ENCODE measurements at places on chromosomes 3 and 15.

DNA sequence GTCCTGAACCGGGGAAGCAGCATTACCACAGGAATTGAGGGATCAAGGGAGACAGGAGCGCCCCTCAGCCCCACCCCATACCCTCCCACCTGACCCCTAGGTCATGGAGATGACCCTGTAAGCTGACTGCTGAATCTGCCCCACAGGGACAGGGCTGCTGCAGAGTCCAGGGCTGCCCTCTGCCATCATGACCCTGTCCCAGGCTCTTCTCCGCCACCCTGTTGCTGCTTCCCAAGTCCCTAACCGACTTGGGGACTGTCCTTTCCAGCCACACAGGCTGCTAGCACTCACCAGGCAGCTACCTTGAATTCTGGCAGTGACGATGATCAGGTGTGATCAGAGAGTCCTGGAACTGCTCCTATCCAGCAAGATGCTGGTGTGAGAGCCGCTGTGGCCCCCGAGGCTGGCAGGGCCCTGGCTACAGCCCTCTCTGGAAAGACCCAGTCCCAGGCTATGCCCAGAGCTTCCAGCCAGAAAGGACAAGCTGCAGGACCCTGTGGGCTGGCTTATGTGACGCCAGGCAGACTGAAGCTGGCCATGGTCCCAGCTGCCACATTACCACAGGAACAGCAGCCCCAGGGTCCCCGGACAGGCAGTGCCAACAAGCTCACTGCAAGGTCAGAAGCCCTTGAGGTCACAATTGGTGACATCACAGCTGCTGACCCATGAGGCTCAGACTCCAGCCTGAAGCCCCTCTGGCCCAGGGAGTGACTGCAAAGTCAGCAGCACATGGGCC, at the start of gene C3orf22:
Gene C3orf22, minus strand, starts transcription at position 597 of the 736 bp plus-strand sequence. CDS start 5,542 bp downstream, outside the sequence.
- no peak for DNase-seq

DNA sequence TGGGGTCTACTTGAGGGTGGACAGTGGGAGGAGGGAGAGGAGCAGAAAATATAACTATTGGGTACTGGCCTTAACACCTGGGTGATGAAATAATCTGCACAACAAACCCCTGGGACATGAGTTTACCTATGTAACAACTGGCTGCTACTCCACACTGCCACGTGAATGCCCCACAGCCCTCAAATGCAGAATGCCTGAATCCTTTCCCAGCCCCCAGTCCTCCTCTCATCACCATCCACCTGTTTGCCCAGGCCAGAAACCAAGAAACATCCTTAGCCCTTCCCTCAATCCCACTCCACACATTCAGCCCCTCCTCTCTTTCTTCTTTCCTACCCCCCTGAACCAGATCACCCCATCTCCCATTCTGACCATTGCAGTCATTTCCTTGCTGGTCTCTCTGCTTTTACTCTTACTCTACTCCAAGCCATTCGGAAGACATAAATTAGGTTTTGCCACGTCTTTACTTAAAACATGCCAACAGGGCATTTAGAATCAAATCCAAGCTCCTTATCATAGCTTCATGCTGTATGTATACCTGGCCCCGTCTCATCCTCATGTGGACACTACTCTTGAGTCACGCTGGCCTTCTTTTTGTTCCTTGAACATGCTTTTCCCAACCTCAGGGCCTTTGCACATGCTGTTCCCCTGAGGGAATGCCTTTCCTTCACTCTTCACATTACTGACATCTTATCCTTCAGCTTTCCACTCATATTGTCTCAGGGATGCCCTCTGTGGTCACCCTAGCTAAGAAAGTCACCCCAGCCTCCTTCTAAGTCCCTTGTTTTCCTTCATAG, 137.5 kb upstream of the ABHD17C start:
- no peak for DNase-seq

GRCh38 chr3:13845806-13846205, 34.1 kb downstream of the WNT7A start:
- DNase-seq: no peak

GRCh38 chr3:11915621-11916424, 69.1 kb upstream of the TAMM41 start:
- DNase-seq: no peak

DNA sequence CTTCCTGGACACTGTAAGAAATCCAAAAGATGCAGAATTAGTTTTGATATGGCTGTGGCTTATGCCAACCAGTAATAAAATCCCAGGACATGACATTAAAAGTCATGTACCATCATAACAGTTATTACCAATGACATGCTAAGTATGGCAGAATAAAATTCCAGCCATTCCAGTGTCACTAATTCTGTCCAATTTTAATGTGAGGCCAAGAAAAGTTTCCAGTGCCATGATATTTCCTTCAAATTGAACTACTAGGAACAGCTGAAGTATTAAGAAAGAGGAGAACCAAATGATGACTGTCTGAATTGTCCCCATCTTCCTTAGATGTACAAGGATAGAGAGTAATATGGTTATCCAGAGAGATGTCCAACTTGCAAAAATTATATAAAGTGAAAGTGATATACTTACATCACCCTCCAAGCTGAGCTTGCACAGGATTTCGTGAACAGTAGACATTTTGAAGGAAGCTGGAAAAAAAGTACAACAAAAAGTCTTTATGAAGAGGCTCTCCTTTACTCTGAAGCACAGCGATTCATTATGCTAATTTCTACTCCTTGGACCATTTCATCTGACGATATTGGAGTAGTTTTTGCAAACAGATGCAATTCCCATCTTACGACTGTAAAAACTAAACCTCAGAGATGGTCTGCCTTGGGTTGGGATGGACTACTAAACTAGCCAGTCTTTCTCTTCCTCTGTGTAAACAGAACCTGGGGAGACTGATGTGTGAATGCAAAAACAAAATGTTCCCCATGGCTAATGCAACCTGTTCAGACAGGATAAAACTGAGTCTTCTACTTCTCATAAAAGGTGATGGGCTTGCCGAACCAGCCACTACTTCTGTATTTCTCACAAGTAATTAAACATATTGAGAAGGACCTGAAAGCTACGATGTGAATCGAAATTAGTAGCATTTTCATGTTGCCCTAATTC, 11.9 kb downstream of the ANXA2 start:
- DNase-seq: no peak

GRCh38 chr15:83561661-83562060, 92.3 kb upstream of the ADAMTSL3 start:
- no peak for DNase-seq

- no peak for DNase-seq
Observed at GRCh38 chr15:91970142-91970541, 116.6 kb downstream of the SLCO3A1 start.

GRCh38 chr15:39135989-39136388, 444.9 kb upstream of the THBS1 start:
- no peak for DNase-seq

GRCh38 chr3:126483321-126483761, 7.7 kb upstream of the ZXDC start:
- no peak for DNase-seq

- no peak for DNase-seq
Observed at GRCh38 chr15:57033715-57034439, 115.4 kb downstream of the TCF12 start.
